ENCODE measurements at places on chromosomes 11 and 22. TPM values are rescaled to one million over a fixed set of nuclear protein-coding genes. Genes with fewer than 3 reads are reported as not detected.

- no peak for DNase-seq
Observed at GRCh38 chr11:99333621-99334020, 312.9 kb downstream of the CNTN5 start.

Gene VPREB3
- not detected for polyA plus RNA-seq

Gene PCNX3
- polyA plus RNA-seq: 29.8 TPM

Gene PLAAT5
- polyA plus RNA-seq: 0.50 TPM

- DNase-seq: no peak
Observed at GRCh38 chr22:46084943-46085827, 65.1 kb upstream of the PPARA start.

Gene KRTAP5-10
- 0.53 TPM for polyA plus RNA-seq

Gene LMF2
- 36.1 TPM for polyA plus RNA-seq

DNA sequence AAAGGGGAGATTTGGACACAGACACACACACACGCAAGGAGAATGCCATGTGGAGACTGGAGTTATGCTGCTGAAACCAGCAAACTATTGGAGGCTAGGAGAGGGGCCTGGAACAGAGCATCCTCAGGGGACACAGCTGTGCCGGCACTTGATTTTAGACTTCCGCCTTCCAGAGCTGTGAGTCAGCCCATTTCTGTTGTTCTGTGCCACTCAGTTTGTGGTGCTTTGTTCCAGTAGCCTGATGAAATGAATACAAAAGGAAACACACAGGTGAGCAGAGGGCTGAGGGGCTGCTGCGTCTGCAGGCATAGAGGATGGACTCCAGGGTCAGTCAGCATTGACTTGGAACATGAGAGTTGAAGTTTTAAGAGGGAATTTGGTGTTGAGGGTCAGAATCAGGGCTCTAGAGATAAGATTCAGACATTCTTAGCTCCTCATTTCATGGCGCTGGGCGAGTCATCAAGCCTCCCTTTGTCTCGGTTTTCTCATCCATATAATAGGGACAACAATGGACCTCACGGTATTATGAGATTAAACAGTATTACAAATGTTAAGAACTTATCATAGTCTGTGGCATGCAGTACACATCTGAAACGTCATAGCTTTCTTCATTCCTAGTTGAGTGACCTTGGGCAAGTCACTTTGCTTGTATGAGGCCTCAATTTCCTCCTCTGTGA, 191.0 kb downstream of the MIAT start:
- no peak for DNase-seq

DNA sequence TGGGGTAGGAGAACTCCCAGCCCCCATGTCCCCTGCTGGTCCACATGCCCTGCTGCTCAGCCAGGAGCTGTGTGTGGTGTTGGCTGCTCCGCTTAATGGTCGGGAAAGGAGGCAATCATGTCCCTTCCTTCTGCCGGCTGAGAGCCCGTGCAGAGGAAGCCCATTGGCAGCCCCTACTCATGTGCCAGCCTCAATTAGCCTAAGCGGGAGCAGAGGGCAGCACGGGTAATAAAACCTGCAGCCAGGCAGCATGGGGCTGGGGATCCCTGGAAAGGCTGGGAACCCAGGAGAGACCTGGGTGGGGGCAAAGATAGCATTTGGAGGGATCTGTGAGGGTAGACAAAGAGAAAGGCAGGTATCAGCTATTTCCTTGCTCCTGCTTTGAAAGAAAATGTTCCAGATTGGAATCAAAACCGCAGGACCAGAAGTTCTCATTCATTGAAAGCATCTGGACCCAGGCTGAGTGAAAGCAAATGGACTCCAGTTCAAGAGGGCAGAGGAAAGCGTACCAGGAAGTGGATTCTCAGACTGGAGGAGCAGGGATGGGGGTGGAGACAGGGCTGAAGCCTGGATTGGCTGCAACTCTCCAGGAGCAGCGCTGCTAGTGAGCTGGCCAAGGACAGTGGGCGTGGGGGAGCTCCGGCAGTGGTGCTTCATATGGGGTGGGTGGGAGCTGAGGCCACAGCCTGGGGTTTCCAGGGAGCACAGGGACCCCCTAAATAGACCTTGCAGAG, 103.4 kb upstream of the NECTIN1 start:
- DNase-seq: peak; percentile 67

DNA sequence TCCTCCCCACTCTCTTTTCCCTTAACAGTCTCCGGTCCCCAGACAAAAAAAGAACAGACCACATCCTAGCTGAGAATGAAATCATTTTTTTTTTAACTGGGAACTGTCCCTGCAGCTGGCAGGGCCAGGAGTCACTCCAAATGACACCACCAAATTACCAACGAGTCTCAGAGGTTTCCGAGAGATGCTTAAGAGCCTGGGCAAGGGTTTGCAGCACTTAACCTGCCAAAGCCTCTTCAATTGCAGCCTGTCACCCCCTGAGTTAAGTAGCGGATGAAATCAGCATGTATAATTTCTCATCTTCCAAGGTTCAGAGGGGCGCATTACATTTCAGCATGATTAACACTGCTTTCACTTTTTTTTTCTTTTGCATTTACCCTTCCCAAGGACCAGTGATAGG, 71.8 kb downstream of the TENM4 start:
- no peak for DNase-seq
